ENCODE measurements at places on chromosomes 13 and 19. TPM values are rescaled to one million over a fixed set of nuclear protein-coding genes. Genes with fewer than 3 reads are reported as not detected.

CEACAM4 gene
- 23.1 TPM for polyA plus RNA-seq

NFIX gene
- 0.25 TPM for polyA plus RNA-seq

DNA sequence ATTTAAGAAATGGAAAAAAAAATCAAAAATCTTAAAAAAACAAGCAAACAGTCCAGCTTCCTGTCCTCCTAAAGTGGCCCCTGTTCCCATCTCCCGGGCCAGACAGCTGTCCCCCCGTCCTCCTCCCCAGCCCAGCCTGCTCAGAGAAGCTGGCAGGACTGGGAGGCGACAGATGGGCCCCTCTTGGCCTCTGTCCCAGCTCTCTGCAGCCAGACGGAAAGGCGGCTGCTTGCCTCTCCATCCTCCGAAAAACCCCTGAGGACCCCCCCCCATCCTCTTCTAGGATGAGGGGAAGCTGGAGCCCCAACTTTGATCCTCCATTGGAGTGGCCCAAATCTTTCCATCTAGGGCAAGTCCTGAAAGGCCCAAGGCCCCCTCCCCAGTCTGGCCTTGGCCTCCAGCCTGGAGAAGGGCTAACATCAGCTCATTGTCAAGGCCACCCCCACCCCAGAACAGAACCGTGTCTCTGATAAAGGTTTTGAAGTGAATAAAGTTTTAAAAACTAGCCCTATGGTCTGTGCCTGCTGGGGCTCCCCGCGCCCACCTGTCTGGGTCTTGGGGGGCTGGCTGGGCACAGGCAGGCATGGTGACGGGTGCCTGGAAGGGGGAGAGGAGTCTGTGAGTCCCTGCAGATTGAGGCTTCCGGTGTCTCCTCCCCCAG is 3.8 kb downstream of the GADD45GIP1 start:
- peak; percentile 48 for DNase-seq
- H3K27ac ChIP-seq = peak overlapping the region; percentile 93
- H3K4me1 ChIP-seq = peaks cover 61% of the 10 kb centered on the region
- H3K4me3 ChIP-seq = no peak overlapping the region

GRCh38 chr19:41601771-41602170 is 25.1 kb downstream of the CEACAM4 start:
- H3K27me3 ChIP-seq = no peaks in the 10 kb centered on the region
- H3K4me3 ChIP-seq = no peak overlapping the region
- no peak overlapping the region for H3K27ac ChIP-seq
- DNase-seq = no peak
- H3K4me1 ChIP-seq = peaks cover 7% of the 10 kb centered on the region

GRCh38 chr13:59088716-59089115 is 1075.0 kb downstream of the DIAPH3 start:
- no peaks in the 10 kb centered on the region for H3K27me3 ChIP-seq
- H3K4me1 ChIP-seq = no peaks in the 10 kb centered on the region
- no peak overlapping the region for H3K4me3 ChIP-seq
- no peak for DNase-seq

DNA sequence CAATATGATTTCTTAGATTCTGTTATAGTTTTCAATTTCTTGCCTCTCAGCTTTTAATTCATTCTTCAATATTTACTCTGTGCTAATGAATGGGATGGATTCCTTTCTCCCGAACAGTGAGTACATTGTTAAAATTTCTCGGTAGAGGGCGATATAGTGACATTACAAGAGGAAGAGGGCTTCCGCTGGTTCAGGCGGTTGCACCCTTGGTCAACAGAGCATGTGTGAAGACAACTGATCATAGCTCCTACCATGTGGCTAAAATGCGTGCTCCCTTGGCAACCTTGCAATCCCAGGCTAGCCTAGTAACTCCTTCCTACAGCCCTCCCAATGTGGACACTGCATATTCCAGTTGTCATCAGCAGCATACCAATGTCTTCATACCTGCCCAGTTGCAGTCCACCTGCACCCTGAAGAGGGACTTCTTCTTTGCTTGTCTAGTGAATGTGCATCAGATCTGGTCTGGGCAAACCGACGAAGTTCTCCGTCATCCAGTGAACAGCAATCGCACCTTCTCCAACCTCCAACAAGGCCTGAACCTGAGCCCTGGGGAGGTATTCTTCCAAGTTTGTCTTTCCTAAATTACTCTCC is 653.0 kb upstream of the GPC6 start:
- H3K27ac ChIP-seq = no peak overlapping the region
- H3K36me3 ChIP-seq = no peaks in the 10 kb centered on the region
- H3K4me3 ChIP-seq = no peak overlapping the region

- DNase-seq = no peak
- H3K4me1 ChIP-seq = no peaks in the 10 kb centered on the region
- no peaks in the 10 kb centered on the region for H3K36me3 ChIP-seq
- no peak overlapping the region for H3K27ac ChIP-seq
- no peak overlapping the region for H3K4me3 ChIP-seq
- H3K27me3 ChIP-seq = no peaks in the 10 kb centered on the region
These were observed 985.4 kb downstream of the DIAPH3 start for GRCh38 chr13:59178344-59178743.

DNA sequence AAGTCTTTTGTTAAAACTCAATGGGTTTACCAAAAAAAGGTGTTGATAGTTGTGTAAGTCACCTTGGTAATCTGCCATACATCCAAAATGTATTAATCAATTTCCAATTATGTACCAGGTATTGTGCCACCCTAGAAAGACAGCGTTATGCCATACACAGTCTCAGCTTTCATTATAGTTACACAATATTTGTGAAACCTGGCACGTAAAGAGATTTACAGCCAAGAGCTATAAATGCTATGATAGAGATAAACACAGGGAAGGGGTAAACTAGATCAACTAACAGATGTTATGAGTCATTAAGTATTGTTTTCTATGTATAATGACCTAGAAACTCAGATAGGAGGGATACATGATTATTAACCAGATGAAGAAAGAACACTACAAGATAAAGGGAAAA is 725.6 kb upstream of the SLITRK5 start:
- H3K27ac ChIP-seq = no peak overlapping the region
- no peaks in the 10 kb centered on the region for H3K27me3 ChIP-seq
- no peak for DNase-seq
- no peaks in the 10 kb centered on the region for H3K4me1 ChIP-seq
- H3K4me3 ChIP-seq = no peak overlapping the region

DNA sequence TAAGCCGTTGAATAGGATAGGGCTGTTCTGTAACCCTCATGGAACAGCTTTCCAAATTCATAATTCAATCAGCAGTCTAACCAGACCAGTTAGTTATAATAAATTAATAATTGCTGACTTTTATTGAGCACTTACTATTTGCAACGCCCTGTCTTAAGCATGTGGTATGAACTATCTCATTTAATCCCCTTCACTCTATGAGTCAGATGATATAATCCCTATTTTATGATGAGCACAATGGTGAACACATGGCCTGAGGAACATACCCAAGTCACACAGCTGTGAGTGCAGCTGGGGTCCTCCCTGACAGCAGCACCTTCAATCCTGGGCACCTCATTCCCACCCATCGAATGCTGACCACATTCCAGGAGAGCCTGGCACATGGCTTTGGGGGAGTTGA is 28.0 kb upstream of the SACS start:
- no peaks in the 10 kb centered on the region for H3K36me3 ChIP-seq
- H3K4me1 ChIP-seq = peaks cover 45% of the 10 kb centered on the region
- no peak overlapping the region for H3K4me3 ChIP-seq
- H3K27ac ChIP-seq = no peak overlapping the region
- DNase-seq = no peak

DNA sequence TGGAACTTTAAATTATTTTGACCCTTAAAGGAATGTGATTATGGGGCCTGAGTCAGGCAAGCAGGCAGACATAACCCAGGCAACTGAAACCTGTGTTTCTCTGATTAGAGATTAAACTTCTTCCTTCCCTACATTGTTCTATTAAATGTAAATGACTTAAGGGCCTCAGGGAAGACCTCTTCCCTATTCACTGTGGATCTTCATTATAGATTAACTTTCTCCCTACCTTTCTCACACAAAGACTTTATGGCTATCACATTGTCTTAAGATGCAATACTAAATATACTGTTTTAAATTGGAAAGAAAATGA is 8.8 kb upstream of the METTL21C start:
- no peaks in the 10 kb centered on the region for H3K36me3 ChIP-seq
- H3K4me3 ChIP-seq = no peak overlapping the region
- H3K27me3 ChIP-seq = no peaks in the 10 kb centered on the region
- DNase-seq = no peak
- H3K4me1 ChIP-seq = no peaks in the 10 kb centered on the region

DNA sequence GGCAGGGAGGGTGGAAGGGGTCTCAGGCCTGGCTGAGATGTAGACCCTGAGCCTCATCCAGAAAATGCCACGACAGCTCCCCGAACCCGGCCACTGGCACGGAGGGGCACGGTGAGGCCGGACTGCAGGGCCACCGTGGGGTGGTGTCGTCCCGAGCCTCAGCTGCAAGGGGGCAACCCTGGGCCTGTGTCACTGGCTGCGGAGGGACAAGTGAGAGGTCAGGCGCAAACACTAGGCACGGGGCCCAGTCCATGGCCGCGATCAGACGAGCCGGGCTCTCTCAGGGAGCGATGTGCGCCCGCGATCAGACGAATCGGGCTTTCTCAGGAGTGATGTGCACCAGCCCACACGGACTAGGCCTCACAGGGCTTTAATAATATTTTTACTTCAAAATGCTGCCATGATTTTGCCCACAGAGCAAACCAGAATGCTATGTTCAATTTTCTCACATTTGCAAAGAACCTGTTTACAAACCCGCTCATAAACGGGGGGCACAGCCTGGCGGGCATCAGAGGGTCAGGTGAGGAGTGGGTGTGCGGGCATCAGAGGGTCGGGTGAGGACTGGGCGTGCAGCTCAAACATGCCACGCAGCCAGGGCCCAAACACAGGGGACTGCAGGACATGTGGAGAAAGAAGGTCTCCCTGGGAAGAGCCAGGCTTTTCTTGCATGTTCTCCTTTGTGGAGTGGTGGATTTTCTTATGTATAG is 42.6 kb upstream of the C13orf46 start:
- H3K4me1 ChIP-seq = no peaks in the 10 kb centered on the region
- no peaks in the 10 kb centered on the region for H3K27me3 ChIP-seq
- H3K4me3 ChIP-seq = no peak overlapping the region
- DNase-seq = no peak
